ENCODE measurements at places on chromosomes 11 and 22.

GRCh38 chr11:65292890-65293289, 21.8 kb upstream of the CDC42EP2 start:
- DNase-seq: no peak

GRCh38 chr22:20583471-20583922, 76.1 kb downstream of the MED15 start:
- DNase-seq: no peak

DNA sequence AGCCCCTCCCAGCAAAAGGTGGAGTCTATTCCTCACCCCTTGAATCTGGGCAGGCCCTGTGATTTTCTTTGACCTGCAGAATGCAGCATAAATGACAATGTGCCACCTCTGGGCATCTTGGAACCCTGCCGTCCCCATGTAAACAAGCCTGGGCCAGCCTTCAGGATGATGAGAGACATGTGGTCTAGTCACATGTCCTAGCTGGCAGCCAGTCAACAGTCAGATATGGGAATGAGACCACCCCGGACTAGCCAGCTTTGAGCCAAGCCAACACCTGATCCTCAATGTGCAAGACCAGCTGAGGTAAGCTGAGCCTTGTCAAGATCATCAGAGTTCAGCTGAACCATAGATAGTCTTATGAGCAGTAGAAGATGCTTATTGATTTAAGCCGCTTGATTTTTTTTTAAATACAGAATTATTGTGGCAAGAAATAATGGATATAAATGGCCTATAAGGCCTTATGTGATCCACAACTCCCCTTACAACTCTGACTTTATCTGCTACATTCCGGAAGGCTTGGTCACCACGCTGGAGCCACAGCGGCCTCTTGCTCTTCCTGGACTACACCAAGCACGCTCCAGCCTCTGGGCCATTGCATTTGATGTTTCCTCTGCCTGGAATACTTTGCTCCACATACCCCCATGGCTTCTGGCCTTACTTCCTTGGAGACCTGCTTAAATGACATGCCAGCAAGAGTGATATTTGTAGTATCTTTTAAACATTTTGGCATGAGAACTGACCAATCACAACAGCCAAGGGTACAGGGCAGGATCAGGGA, 225.9 kb upstream of the SESN3 start:
- DNase-seq: no peak

GRCh38 chr11:47233989-47234668, 14.5 kb downstream of the ACP2 start:
- no peak for DNase-seq

- DNase-seq: no peak
Measured at GRCh38 chr11:108538022-108538424, 39.8 kb upstream of the POGLUT3 start.

DNA sequence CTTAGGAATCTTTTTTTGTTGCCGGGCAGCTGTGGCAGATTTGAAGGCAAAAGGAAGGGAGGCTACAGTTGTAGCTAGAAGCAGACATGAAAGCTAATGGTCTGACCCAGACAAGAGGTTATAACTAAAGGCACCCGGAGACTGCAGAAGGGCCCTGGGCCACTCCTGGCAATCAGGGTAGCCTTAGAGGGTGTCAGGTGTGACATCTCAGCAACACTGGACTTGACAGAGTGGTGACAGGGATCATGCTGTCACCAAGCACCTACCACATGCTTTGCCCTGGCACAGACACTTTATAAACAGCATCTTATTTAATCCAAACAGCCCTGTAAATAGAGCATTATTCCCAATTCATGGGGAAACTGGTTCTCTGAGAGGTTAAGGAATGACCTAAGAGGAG, 25.7 kb downstream of the TUB start:
- no peak for DNase-seq

GRCh38 chr11:66333896-66334604, 2.2 kb downstream of the RIN1 start:
- no peak for DNase-seq
